ENCODE measurements at places on chromosomes 11 and 22. TPM values are rescaled to one million over a fixed set of nuclear protein-coding genes. Genes with fewer than 3 reads are reported as not detected.

Gene DGCR6
- total RNA-seq = 2.2 TPM

Gene MCHR1
- 2.8 TPM for total RNA-seq

GRCh38 chr11:84142411-84142810 lies 856.2 kb upstream of the CCDC90B start:
- no peak for DNase-seq
- no peak overlapping the region for H3K4me3 ChIP-seq
- H3K4me1 ChIP-seq = peaks cover 4% of the 10 kb centered on the region
- no peaks in the 10 kb centered on the region for H3K36me3 ChIP-seq
- no peaks in the 10 kb centered on the region for H3K27me3 ChIP-seq

Gene LDHAL6A
- not detected for total RNA-seq

Gene DNAJB7
- not detected for total RNA-seq

Gene TPH1
- total RNA-seq = 0.17 TPM

Gene OR52N4
- not detected for total RNA-seq

Gene ENTHD1
- not detected for total RNA-seq

DNA sequence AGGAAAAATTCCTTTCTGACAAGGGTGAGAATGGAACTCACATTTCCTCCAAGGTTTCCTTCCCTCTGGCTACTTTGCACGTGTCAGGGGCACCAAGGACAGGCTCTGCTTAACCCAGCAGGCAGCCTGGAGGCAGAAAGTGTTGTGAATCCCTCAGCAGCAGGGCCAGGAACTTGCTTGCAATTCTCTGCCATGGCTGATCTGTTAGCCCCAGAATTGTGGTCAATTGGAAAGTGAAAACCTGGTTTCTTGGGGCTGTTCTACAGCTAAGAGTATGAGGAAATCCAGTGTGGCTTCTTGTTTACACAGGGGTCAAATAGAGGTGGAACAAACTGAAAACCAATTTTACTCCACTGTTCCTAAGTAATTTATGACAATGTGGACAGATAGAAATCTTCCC lies 38.3 kb upstream of the CEP295 start:
- no peaks in the 10 kb centered on the region for H3K27me3 ChIP-seq
- no peak overlapping the region for H3K4me3 ChIP-seq
- H3K4me1 ChIP-seq = no peaks in the 10 kb centered on the region
- no peak overlapping the region for H3K27ac ChIP-seq
- peak; percentile 65 for DNase-seq

- no peak overlapping the region for H3K27ac ChIP-seq
- no peak for DNase-seq
- peaks cover 3% of the 10 kb centered on the region for H3K4me1 ChIP-seq
- no peaks in the 10 kb centered on the region for H3K27me3 ChIP-seq
These were observed 6.4 kb upstream of the PKNOX2 start for GRCh38 chr11:125157953-125158680.

DNA sequence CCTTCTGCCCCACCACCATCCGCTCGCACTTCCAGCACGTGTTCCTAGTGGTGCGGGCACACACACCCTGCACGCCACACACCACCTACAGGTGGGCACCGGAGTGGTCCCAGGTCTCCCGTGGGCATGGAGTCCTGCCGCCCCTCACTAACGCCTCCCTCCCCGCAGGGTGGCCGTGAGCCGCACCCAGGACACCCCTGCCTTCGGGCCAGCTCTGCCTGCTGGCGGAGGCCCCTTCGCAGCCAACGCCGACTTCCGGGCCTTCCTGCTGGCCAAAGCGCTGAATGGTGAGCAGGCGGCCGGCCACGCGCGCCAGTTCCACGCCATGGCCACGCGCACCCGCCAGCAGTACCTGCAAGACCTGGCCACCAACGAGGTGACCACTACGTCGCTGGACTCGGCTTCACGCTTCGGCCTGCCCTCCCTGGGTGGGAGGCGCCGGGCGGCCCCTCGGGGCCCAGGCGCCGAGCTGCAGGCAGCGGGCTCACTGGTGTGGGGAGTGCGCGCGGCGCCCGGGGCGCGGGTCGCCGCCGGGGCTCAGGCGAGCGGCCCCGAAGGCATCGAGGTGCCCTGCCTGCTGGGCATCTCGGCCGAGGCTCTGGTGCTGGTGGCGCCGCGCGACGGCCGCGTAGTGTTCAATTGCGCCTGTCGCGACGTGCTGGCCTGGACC lies 8.5 kb downstream of the SIPA1 start:
- peak overlapping the region; percentile 59 for H3K4me3 ChIP-seq
- DNase-seq = no peak
- peaks cover 5% of the 10 kb centered on the region for H3K4me1 ChIP-seq

GRCh38 chr11:28323621-28324020 lies 215.4 kb downstream of the METTL15 start:
- no peak overlapping the region for H3K27ac ChIP-seq
- H3K27me3 ChIP-seq = no peaks in the 10 kb centered on the region
- H3K36me3 ChIP-seq = no peaks in the 10 kb centered on the region
- no peaks in the 10 kb centered on the region for H3K4me1 ChIP-seq
- DNase-seq = no peak

Gene LMO2
- 0.48 TPM for total RNA-seq
